ENCODE measurements at places on chromosomes 4 and X.

GRCh38 chrX:101195442-101196173 is 24.0 kb upstream of the DRP2 start:
- no peak for DNase-seq

DNA sequence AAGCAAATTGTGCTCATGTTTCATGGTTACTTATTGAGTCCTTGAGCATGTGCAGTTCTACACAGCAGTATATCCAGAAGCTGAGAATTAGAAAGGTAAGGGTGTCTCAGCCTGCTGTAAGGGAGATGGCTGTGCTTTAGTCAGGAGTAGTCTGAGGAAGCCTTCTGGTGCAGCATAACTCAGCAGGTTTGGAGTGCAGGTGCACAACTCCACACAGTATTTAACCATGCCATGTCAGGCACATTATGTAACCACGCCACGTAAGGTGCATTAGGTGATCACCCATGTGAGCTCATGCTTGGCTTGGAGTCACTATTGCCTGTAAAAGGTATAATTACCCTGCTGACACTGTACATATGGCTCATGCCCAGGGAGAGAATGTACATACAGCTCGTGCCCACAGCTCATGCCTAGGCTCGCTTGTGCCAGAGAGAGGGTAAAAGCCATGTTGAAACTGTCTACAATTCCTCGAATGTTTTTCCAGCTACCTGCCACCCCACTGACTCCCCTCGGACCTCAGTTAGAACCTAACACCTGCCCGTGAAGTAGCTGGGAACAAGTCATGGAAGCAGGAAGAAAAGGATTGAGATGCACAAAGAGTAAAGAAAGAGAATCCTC is 37.8 kb downstream of the UCHL1 start:
- no peak for DNase-seq

DNA sequence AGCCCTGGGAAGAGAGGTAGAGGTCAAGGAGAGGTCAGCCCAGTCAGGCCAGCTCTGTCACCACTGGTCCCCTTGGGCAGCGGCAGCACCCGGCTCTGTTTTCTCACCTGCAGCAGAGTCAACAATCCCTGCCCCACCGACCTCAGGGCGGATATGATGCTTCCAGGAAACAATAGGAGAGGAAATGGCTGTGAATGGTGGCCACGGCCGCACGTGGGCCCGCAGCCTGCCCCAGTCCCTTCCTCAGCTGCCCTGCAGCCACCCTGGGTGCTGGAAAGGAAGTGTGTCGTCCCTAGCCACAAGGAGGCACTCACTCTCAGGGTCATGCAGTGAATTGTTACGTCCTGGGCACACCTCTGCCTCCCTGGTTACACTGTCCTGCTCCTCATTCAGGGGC is 92.5 kb upstream of the ENPP6 start:
- DNase-seq = no peak

DNA sequence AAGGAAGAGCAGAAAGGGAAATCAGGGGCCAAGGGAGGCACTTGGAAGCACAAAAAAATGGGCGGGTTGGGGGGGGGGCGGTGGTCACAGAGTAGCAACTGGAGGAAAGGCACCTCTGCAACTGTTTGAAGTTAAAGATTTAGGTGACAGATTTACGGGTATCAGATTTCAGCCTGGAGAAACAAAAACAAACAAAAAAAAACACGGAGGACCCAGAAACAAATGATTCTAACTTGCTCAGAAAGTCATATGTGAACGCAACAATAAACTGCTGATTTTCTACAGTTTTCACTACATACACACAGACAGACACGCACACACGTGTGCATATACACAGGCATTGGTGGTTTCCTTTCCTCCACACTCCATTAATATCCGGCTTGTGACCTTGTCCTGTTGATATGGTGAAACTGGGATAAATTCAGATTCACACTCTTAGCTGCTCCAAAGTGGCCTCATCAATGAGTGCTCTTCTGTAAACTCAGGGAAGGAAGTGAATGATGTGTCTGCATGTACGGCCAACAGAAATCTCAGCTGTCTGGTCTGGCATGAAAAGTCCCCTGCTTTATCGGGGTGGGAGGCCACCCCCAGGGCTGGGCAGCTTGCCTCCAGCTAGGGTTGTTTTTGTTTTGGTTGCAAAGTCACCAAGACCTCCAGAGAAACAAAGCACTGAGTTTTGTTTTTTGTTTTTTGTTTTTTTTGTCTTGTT is 54.3 kb downstream of the CHST7 start:
- DNase-seq = no peak

DNA sequence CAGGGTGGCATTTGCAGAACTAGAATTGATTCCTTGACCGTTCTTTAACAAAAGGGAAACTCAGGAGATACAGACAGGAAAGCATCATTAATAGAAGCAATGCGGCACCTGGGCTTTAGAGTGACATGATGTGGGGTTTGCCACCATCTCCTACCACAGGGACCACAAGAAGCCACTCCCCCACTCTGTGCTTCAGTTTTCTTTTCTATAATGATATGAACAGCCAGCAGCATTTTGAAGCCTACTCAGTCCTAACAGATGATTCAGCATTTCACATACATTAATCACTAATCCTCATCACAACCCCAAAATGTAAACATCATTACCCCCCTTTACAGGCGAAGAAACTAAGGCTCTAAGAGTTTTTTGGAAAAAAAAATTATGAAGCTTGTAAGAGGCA is 22.9 kb downstream of the CCDC149 start:
- no peak for DNase-seq

DNA sequence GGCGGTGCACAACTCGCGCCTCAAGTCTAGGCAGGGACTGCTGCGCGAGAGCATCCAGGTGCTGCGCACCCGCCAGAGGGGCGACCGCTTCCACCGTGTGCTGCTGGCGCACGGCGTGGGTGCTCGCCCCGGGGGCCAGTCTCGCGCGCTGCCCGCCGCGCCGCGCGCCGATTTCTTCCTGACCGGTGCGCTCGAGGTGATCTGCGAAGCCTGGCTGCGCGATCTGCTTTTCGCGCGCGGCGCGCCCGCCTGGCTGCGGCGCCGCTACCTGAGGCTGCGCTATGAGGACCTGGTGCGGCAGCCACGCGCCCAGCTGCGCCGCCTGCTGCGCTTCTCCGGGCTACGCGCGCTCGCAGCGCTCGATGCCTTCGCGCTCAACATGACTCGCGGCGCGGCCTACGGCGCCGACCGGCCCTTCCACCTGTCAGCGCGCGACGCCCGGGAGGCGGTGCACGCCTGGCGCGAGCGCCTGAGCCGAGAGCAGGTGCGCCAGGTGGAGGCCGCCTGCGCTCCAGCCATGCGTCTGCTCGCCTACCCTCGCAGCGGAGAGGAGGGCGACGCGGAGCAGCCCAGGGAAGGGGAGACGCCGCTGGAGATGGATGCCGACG is 1.3 kb downstream of the CHST7 start:
- no peak for DNase-seq

GRCh38 chrX:73577361-73577760 is 14.4 kb downstream of the CHIC1 start:
- no peak for DNase-seq

DNA sequence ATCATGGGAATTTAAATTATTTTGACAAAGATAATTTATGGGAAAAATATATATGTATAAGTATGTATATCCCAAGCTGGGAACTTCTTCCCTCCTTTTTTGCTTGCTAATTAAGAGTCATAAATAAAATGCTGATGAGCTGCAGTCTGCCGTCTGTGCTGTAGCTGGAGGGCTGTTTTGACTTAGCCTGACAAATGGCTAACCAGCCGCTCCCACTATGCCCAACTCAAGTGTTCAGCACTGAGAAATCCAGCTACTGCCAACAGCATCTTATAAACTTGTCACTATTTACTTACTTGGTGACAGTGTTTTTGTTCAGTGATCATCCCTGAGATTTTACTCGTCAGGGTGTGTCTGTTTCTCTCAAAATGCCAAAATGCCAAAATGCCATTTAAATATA is 171.2 kb upstream of the PGRMC2 start:
- no peak for DNase-seq

- DNase-seq = no peak
Observed at GRCh38 chrX:9195199-9195880, 161.4 kb upstream of the FAM9B start.

DNA sequence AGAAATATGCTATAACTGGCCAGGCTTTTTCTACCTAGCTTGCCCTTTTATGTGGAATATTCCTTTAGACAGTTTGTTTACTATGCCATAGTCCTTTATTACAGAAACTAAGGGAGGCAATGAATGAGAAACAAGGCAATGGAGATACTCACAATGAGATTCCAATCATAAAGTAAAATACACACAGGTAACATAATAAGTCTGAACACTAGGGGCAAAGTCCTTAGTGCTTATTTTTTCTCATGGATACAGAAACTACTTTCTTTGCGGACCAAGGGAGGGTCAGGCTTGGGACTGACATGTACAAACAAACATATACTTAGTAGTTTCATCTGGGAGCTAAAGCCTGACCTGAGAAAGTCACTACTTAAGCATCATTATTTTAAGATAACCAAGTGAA is 16.0 kb upstream of the UGT8 start:
- DNase-seq = no peak

DNA sequence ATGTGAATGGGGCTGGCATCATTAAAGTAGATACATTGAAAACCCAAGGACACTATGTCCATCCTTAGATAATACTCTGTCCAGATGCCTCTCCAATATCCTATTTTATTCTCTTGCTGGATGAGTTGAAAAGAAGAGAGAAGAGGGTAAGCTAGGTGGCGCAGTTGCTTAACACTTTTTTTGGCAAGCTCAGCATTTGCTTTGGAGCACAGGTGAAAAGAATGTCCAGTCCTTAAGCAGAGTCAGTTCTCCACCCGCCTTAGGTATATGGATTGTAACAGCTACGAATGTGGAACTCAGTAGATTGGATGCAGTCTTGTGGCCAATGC is 208.4 kb downstream of the NWD2 start:
- DNase-seq = peak; percentile 69

DNA sequence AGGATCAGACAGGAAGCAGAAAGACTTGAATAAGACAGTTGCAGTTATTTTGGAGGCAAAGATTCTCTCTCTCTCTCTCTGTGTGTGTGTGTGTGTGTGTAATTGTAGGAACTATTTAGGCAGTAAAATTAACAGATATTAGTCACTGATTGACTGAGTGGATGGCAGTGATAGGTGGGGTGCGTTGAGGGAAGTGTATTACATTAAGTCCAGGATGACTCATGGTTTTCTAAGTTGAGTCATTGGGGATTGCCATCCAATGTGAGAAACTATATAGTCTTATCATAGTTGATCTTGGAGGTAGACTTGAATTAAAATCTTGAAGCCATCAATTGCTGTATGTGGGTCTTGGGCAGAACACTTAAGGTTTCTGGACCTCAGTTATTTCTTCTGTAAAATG is 75.4 kb downstream of the AR start:
- no peak for DNase-seq

- no peak for DNase-seq
Observed at GRCh38 chrX:10045327-10046000, 78.3 kb downstream of the CLDN34 start.

DNA sequence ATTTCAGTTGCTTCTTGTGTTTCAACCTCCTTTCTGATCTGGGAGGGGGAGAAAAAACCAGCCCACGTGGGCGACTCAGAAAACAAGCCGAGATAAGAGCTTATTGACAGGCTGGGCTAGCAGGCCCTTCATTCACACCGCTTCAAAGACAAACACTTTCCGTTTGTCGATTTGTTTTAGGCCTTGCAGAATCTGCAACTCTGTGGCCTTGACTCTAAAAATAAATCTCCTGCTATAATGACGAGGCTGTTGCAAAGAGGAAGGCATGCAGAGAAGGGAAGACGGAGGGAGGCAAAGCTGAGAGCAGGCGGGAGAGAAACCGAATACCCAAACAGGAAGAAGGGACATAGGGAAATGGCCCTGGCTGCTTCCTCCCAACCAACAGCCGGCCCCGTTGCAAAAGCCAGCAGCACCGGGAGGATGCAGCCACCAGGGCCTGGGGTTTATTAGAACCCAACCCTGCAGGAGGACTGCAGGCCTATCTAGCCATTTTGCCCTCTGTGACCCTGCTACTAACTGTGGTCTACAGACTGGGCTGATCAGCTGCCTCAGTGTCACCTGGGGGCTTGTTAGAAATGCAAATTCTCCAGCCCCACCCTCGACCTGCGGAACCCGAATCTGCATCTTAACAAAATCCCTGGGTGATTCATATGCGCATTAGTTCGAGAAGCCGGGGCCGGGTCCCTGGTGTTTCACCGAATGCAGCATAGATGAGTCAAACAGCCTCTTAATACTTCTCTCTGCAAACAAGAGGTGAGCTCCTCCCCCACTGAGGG is 325.5 kb downstream of the BCOR start:
- no peak for DNase-seq

GRCh38 chr4:1712216-1713002 is at the start of gene SLBP:
SLBP (minus strand) TSS chr4:1712319; CDS start chr4:1712188, 131 bp downstream.
- DNase-seq = peak; percentile 86

DNA sequence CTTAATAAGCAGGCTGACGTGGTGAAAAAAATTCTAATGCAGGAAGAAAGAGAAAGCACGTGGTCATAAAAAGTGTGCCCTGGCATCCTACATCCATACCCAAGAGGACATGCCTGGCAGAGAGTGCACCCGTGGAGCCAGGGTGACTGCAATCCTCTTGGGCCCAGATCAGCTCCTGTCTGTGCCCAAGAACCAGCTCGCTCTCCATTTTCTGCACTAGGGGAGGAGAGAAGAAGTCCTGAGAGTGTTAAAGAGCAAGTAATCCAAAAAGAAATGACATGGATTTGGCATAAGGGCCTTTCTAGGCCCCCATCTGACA is 483.1 kb downstream of the BCOR start:
- no peak for DNase-seq

- DNase-seq = no peak
Observed at GRCh38 chrX:53605004-53605403, 81.5 kb downstream of the HUWE1 start.

DNA sequence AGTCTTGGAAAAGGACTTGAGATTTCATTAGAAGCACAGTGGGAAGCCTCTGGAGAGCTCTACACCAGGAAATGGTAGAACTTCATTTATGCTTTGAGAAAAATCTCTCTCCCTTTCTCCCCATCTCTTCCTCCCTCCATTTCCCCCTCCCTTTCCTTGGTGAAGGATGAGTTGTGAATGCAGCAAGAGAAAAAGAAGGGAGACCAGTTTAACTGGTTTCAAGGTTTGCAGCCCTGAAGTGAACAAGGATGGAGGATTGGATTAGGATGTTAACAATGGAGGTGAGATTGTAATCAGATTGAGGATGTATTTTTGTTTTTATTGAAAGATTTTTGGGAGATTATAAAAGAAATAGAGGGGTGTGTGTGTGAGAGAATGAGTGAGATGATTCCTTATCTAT is 99.5 kb downstream of the ANK2 start:
- no peak for DNase-seq

DNA sequence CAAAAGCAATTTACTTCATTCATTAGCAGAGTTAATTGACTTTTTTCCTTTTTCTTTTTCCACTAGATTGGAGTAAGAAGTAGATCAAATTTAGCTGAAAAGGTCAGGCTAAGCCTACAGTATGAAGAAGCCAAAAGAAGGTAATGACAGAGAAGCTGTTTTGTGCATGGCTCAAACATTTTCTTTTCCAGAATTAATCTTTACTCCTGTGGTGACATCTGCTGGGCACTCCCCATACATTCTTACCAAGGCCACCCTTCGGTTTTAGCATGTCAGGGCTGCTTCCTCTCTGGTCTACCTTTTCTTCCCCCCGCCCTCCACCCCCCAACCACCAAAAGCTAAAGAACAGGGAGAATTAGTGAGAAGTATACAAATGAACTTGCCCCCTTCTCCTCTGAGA is 70.2 kb downstream of the CLDN22 start:
- no peak for DNase-seq

GRCh38 chrX:154541896-154542722 is 4.5 kb downstream of the G6PD start:
- no peak for DNase-seq

GRCh38 chrX:129145840-129146272 is 377.4 kb downstream of the SMARCA1 start:
- DNase-seq = no peak

- no peak for DNase-seq
Observed at GRCh38 chrX:152892999-152893891, 4.6 kb upstream of the ZNF185 start.
